Karpas-422 (cell line): ENCODE measurements at places on chromosomes 11 and 22.

DNA sequence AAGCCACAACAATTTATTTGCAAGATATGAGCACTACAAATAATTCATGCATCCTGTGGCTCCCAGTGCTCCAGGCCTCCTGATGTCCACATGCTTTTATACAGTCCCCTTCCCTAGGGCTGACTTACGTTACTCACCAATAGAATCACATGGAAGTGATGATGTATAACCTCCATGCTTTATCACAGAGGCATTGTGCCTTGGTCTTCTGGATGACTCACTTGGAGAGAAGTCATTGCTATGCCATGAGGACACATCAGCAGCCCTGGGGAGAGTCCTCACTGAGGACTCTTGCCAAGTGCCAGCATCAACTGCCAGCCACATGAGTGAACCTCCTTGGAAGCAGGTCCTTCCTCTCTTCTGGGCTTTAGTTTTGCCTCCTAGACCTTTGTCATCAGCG lies 22.0 kb upstream of the IGSF9B start:
- H3K27me3 ChIP-seq, result no peaks in the 10 kb centered on the region
- no peak for DNase-seq
- no peak overlapping the region for H3K4me3 ChIP-seq
- no peak overlapping the region for H3K27ac ChIP-seq
- no peaks in the 10 kb centered on the region for H3K36me3 ChIP-seq

DNA sequence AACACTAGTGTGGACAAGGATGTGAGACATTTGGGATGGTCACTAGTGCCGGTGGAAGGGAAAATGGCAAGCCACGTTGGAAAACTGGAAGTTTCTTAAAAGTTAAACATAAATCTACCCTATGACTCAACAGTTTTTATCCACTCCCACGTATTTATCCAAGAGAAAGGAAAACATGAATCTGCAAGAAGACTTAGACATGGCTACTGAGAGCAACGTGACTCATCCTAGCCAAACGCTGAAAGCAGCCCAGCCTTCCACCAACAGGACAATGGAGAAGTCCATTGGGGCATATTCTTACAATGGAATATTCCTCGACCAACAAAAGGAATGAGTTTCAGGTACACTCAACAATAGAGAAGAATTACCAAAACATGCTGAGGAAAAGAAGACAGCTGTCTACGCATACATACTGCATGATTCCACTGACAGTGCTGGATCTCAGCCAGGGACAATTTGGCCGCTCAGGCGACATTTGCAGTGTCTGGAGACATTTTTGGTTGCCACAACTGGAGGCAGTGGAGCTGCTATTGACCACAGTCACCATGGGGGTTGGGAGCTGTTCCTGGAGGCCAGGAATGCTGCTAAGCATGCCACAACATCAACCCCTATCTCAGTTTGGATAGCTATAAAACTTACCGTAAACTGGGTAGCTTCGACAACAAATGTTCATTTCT lies 21.2 kb downstream of the SYT13 start:
- H3K27ac ChIP-seq, result no peak overlapping the region
- no peaks in the 10 kb centered on the region for H3K27me3 ChIP-seq
- no peaks in the 10 kb centered on the region for H3K36me3 ChIP-seq
- no peak for DNase-seq
- no peak overlapping the region for H3K4me3 ChIP-seq

DNA sequence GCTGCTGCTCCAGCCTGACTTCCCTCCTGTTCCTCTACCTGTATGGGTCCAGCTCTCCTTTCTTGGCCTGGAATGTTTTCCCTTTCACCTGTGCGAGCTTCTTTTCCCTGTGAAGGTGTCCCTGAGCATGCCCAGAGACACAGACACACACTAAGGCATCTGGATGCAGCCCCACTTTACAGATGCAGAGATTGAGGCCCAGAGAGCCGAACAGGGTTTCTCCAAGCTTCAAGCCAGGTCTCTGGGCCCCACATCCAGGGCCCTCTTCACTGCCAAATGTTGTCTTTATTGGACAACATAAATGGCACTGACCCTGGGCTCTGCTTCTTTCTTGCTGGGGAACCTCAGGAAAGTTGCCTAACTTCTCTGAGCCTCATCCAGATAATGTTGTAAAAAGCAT lies 561.6 kb downstream of the MIAT start:
- no peak overlapping the region for H3K27ac ChIP-seq
- no peaks in the 10 kb centered on the region for H3K27me3 ChIP-seq
- DNase-seq, result no peak
- H3K4me1 ChIP-seq, result no peaks in the 10 kb centered on the region
- no peaks in the 10 kb centered on the region for H3K36me3 ChIP-seq

DNA sequence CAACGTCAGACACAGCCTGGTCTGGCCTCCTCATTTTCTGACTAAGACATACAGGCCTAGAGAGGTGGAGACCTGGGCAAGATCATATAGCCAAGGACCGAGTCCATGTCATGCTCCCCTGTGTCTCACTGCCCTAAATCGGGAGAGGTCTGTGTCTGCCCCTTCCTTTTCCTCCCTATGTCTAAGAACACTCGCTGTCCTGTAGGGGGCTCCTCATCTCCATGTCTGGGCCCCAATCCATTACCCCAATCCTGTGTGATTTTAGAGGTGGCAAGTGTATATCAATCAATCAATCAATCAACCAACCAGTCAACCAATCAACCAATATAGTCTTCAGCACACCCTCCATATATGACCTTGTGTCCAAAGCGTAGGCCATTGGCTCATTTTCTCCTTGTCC lies 125.7 kb downstream of the KIRREL3 start:
- no peak overlapping the region for H3K27ac ChIP-seq
- H3K27me3 ChIP-seq, result no peaks in the 10 kb centered on the region
- no peak overlapping the region for H3K4me3 ChIP-seq
- DNase-seq, result peak; percentile 51
- H3K36me3 ChIP-seq, result no peaks in the 10 kb centered on the region

DNA sequence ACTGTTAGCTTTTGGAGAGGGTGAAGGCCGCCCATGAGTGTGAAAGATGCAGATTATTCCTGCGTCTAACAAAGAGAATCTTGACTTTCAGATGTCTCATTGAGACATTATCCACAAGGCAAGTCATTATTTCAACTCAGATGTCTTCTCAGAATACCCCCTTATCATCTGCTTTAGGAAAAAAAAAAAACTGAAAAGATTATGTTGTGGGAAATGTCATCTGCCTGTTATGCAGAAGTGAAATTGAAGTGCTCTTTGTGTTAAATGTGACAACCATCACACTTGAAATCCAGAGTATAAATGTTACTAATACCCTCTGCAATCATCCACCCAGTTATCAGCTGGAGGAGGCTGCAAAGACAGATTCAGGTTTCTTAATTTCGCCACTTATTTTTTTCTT lies 239.6 kb downstream of the LARGE1 start:
- no peaks in the 10 kb centered on the region for H3K4me1 ChIP-seq
- no peak overlapping the region for H3K4me3 ChIP-seq
- H3K36me3 ChIP-seq, result no peaks in the 10 kb centered on the region
- no peak for DNase-seq

DNA sequence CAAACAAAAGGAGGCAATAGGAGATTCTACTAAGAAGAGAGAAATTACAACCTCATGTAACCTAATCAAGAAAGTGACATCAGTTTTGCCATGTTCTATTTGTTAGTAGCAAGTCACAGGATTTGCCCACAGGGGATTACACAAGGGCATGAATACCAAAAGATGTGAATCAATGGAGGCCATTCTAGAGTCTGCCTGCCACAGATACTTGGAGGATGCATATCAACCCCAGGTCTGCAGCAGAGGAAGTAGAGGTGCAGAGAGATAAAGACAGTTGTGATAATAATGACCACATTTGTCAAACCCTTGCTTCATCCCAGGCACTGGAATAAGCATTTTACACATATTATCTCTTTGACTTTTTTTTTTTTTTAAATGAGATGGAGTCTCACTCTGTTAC lies 2.4 kb upstream of the ASCC2 start:
- no peak overlapping the region for H3K27ac ChIP-seq
- H3K36me3 ChIP-seq, result no peaks in the 10 kb centered on the region
- DNase-seq, result no peak
- H3K4me1 ChIP-seq, result peaks cover 19% of the 10 kb centered on the region
- H3K4me3 ChIP-seq, result no peak overlapping the region

GRCh38 chr11:78207532-78208256 lies 19.0 kb downstream of the USP35 start:
- DNase-seq, result no peak
- no peak overlapping the region for H3K27ac ChIP-seq
- no peak overlapping the region for H3K4me3 ChIP-seq
- H3K4me1 ChIP-seq, result no peaks in the 10 kb centered on the region
- H3K36me3 ChIP-seq, result no peaks in the 10 kb centered on the region

GRCh38 chr11:112727341-112727841 lies 233.8 kb upstream of the NCAM1 start:
- no peaks in the 10 kb centered on the region for H3K36me3 ChIP-seq
- H3K4me3 ChIP-seq, result no peak overlapping the region
- H3K4me1 ChIP-seq, result no peaks in the 10 kb centered on the region
- no peaks in the 10 kb centered on the region for H3K27me3 ChIP-seq
- DNase-seq, result no peak
- no peak overlapping the region for H3K27ac ChIP-seq

DNA sequence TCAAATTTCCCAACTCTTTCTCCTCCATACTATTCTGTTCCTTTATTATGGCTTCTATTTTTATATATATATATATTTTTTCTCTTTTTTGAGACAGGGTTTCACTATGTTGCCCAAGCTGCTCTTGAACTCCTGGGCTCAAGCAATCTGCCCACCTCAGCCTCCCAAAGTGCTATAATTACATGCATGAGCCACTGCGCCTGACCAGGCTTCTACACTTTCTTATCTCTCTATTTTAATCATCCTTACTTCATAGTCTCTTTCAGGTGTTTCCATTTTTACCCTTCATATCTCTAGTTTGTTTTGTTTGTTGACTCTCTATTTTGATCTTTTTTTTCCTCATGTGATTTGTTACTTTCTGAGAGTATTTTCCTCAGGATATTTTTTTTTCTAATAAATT lies 19.8 kb downstream of the GVQW3 start:
- no peaks in the 10 kb centered on the region for H3K27me3 ChIP-seq
- no peak overlapping the region for H3K27ac ChIP-seq
- DNase-seq, result no peak
- no peak overlapping the region for H3K4me3 ChIP-seq
- no peaks in the 10 kb centered on the region for H3K4me1 ChIP-seq

DNA sequence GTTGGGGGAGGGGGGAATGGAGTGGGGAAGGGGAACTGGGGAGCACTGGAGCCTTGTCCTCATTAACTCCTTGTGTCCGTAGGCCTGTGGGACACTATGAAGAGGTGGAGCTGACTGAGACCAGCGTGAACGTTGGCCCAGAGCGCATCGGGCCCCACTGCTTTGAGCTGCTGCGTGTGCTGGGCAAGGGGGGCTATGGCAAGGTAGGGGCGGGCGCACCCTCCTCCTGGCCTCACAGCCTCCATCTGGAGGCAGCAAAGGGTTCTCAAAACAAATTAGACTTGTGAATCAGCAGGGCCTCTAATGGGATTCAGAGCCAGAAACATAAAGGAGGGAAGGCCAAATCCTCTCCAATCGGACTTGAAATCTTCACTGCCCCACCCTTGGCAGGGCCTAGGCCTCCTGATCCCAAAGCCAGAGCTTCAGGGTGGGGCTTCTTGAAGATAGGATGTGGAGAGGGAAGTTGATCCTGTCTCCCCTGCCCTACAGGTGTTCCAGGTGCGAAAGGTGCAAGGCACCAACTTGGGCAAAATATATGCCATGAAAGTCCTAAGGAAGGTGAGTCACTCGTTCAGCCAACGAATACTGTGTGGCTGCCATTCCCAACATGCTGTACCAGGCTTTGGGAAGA lies 859 bp downstream of the RPS6KB2 start:
- peaks cover 5% of the 10 kb centered on the region; the same call in 1 of the 2 replicates for H3K36me3 ChIP-seq
- no peak for DNase-seq

- H3K36me3 ChIP-seq, result no peaks in the 10 kb centered on the region
- no peak overlapping the region for H3K4me3 ChIP-seq
- DNase-seq, result no peak
- no peak overlapping the region for H3K27ac ChIP-seq
Observed at GRCh38 chr11:61055776-61056175, 46.5 kb upstream of the CD5 start.
